Foreskin fibroblast (primary cell): ENCODE measurements at places on chromosomes 12 and 14.

- DNase-seq, result peak; percentile 25
These were observed 54.4 kb upstream of the BMP4 start for GRCh38 chr14:54010981-54011380.

GRCh38 chr12:30440826-30441602 is 254.7 kb downstream of the IPO8 start:
- DNase-seq, result peak; percentile 54

DNA sequence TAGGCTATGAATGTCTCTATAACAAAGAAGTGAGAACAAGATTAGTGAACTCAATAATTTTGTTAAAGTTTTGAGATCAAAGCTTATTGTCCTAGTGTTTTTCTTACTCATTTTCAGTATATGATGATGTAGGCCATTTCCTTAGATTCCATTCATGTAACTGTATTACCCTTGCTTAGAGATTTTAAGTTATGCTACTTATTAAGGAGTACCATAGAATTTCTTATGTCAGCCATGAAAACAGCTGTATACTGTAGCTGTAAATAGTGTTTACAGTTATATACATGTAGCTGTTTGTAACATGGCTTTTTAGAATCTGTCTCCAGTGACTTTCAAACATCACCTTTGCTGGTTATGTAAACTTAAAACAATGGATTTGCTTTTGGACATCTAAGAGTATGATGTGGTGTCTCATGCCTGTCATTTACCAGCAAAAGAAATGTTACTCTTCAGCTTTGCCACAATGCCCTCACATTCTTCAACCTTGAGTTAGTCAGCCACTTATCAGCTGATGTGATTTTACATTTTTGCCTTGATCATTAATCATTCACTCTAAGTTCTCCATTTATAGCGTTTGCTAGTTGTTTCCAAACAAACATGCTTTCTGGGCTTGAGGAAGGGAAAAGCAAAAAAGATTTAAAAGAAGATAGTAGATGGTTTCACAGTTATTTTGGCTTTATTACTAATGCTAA is 55.5 kb downstream of the SLC16A7 start:
- DNase-seq, result peak; percentile 38

GRCh38 chr12:131114942-131115584 is 161.4 kb downstream of the ADGRD1 start:
- DNase-seq, result no peak

- DNase-seq, result no peak
These were observed 54.5 kb downstream of the DPF3 start for GRCh38 chr14:72839351-72839750.

- DNase-seq, result no peak
These were observed 4.7 kb downstream of the EXOC3L4 start for GRCh38 chr14:103099081-103099732.

- no peak for DNase-seq
These were observed 157.4 kb downstream of the PTCSC3 start for GRCh38 chr14:36019126-36019525.

DNA sequence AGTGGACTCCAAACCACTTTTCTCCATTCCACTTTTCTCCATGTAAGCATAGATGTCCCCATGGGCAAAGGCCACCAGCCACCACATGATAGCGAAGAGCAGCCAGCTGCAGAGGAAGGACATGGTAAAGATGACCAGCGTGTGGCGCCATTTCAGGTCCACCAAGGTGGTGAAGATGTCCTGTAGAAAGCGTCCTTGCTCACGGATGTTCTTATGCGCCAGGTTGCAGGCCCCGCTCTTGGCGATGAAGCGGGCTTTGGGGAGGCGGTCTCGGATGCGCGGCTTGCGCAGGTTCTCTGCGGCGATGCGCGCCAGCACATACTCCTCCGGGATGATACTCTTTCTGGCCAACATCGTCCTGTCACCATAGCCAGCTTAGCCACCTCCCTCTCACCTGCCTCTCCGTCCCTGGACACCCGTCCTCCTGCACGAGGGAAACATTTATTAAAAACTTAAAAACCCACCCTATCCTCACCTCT is 1.2 kb downstream of the KCNJ8 start:
- DNase-seq, result peak; percentile 35

GRCh38 chr14:64119500-64119899 is 174.7 kb downstream of the ESR2 start:
- no peak for DNase-seq

DNA sequence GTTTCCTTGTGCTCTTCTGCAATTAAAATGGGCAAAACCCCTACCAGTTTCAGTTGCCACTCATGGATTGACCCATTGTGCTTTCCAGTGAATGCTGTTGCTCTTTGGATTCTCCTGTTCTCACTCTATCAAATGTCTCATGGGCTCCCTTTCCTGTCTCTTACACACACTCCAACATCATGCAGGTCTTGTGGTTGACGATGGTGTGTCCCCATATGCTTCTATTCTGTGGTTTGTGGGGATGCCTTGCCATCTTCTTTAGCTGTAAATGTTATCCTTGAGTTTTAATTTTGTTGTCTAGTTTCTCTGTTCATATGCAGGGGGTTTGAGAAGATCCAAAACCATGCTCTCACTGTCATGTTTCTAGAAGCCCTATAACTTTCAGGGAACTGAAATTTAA is 31.9 kb upstream of the FBXO34 start:
- no peak for DNase-seq

DNA sequence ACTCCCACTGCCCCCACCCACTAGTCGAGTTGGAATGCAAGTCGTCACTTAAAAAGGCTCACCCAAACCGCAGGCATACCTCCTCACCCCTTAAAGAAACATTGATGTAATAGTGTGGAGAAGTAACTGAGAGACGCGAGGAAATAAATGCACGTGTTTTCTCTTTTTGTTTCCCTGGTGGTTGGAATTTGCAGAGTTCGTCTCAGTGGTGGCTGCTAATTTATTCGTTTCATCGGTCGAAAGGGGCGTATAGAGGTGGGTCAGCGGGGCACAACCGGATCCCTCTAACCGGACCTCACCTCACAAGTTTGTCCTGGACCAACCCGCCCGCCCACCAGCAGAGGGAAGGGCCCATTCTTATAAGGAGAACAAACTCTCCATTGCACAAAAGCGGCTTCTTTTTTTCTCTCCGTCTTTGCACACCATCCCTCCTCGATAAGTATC is 5.0 kb upstream of the NPAS3 start:
- DNase-seq, result no peak
